AG10803 (cell line): ENCODE measurements at places on chromosomes 3 and 15.

- peak; percentile 51 for DNase-seq
Observed at GRCh38 chr3:189629803-189630455, 1.3 kb upstream of the TP63 start.

- DNase-seq, result peak; percentile 72
Observed at GRCh38 chr15:71691458-71692417, 118.6 kb upstream of the NR2E3 start.

DNA sequence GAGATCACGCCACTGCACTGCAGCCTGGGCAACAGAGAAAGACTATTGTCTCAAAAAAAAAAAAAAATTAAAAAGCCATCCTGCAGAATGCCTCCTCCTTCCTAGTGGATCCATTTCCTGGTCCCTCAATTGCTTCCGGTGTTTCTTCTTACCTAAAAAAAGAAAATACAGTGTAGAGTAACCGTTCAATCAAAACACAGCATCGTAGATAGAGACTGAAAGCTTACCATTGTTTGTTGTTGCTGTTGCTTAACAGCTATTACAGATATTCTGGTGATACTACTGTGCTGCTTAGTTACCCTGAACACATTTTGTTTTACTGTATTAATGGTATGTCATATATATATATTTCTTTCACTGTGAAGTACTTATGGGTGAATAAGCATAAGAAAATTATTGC is 105.5 kb upstream of the LRRFIP2 start:
- no peak for DNase-seq

GRCh38 chr3:134279466-134279865 is 28.8 kb upstream of the RYK start:
- DNase-seq, result peak; percentile 54

DNA sequence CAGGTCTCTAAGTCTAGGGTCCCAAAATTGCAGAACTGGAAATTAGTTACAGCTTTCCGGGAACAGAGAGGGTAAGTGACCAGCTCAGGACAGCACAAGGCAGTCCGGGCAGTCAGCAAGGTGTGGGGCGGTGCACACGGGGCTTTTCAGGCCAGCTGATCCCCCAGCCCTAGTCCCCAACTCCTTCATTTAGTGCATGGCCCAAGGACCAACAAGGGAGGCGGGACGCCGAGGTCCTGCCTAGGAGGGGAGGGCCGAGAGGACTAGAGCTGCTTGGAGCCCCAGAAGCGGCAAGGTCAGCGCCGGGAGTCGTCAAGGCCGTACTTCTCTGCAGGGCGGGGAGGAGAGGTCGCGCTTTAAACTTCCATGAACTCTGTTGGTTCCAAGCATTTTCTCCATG is 2.0 kb upstream of the PDE8A start:
- no peak for DNase-seq

GRCh38 chr3:150080058-150080730 is 109.5 kb upstream of the PFN2 start:
- DNase-seq, result peak; percentile 53

- DNase-seq, result no peak
Observed at GRCh38 chr3:147613725-147614124, 204.6 kb downstream of the ZIC1 start.

GRCh38 chr3:27789420-27789819 is 67.3 kb upstream of the EOMES start:
- no peak for DNase-seq

DNA sequence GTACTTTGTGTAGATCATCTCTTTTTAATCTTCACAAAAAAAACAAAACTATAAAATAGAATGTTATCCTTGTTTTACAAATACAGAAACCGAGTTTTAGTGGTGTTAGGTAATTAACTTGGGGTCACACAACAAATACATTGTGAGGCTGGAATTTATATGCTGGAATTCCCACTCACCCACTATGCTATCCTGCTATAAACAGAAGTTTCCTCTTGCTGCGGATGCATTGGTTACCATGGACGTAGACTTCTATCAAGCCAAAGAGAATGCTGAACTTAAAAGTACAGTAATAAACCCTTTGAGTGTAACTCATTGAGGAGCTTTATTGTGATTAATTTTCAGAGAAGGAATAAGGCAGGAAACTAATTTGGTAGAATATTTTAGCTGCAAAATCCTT is 9.2 kb downstream of the SNAP23 start:
- DNase-seq, result no peak

DNA sequence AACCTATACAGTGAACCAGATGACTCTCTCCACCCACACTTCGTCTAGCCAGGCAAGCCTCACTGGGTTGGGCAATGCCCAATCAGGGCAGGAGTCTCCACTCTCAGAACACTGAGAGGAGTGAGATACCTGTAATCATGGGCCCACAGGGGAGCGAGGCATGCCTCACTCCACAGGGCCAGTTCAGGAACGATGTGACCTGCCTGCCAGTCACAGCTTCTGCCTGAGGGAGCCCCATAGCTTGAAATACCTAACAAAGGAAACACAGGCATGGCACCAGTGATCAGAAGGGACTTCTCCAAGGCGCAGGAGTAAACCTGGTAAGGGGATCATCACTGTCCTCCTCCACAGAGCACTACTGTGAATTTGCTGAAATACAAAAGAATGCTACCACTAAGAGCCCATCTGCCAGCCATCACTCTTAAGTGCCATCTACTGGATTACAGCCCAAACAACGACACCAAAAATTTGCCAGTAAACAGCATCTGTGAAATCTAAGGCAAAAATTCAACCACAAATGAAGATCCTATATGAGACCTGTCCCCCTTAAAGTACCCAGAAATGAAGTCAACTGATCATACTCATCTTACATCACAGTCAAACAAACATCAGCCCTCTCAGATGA is 689.9 kb upstream of the SEMA6D start:
- no peak for DNase-seq

GRCh38 chr3:57068437-57069089 is 8.1 kb downstream of the SPATA12 start:
- peak; percentile 92 for DNase-seq

DNA sequence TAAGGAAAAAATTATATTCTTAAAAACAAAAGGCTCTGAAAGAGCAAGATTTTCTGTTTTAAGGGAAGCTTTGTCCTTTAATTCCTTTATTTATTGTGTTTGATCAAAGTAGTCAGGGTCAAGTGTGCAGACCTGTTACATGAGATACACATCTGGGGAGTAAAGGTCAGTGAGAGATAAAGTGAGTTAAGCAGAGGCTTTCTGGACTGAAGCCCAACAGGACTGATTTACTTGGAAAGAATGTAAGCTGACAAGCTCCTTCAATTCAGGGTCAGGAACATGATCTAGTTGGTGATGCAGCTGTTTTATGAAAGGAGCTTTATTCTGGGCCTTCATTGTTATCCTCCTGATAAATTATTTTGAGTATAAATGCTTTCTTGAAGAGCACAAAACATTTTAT is 20.7 kb upstream of the OTOL1 start:
- DNase-seq, result no peak

- no peak for DNase-seq
Observed at GRCh38 chr3:128187495-128187894, 34.2 kb downstream of the EEFSEC start.

DNA sequence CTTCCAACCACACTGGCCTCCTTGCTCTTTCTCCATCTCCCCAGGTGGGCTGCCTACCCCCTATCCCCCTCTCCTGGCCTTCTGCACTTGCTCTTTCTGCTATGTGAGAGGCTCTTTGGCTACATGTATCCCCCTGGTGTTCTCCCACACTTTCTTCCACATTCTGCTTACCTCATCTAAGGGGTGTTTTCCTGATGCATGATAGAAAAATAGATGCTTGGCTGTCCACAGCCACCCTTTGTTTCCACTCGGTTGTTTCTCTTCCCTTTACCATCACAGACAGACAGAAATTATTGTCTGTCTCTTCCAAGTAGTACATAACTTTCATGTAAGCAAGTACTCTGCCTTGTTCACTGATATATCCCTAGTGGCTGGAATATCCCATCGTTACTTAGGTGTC is 39.2 kb downstream of the MCTP2 start:
- no peak for DNase-seq

- DNase-seq, result no peak
Observed at GRCh38 chr3:127371334-127371733, 83.5 kb upstream of the PRR20G start.

DNA sequence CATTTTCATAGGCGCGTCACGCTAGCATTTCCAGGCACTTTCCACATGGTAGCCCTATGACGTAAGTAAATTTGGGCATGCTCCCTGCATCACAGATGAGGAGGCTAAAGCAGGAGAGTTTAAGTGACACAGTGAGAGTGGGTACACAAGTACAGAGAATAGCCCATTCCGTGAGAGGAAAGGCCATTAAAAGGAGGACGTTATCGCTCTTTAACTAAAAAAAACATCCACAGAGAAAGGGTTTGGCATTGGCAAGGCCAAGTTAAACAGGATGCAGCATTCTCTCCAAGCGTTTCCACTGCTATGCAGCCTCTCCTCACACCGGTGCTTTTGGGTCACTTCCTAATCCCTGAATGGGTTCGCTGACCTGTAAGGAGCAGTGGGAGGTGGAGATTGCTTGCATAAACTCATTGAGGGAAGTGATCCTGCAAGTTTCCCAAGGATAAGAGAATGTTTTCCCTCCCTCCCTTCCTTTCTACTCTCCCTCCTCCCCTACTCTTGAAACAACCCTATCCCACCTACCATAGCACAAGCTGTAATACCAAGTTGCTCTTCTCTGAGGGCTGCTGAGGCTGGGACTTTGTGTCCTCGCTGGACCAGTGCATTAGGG is 147.7 kb downstream of the VGLL4 start:
- DNase-seq, result no peak

DNA sequence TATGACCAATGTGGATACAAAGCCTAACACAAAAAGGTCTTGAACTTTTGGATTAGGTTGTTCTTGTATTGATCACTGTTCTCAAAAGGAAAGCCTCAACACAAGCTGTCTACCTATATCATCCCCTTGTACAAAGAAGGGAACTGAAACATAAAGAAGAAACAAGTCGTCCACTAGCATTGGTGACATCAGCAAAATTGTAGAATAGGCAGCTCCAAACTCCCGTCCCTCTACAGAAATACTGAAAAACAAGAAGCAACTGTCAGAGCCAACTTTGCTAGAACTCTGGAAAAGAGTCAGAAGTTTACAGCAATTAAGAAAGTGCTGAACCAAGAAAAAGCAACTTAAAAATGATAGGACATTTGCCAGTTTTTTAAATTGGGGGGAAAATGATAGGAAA is 7.5 kb upstream of the NR1I2 start:
- no peak for DNase-seq

GRCh38 chr3:47420511-47421484 is 40.0 kb downstream of the PTPN23 start:
- peak; percentile 87 for DNase-seq

- no peak for DNase-seq
Observed at GRCh38 chr15:42264795-42265194, 8.2 kb upstream of the GANC start.
